ENCODE measurements at places on chromosomes 1 and 21.

DNA sequence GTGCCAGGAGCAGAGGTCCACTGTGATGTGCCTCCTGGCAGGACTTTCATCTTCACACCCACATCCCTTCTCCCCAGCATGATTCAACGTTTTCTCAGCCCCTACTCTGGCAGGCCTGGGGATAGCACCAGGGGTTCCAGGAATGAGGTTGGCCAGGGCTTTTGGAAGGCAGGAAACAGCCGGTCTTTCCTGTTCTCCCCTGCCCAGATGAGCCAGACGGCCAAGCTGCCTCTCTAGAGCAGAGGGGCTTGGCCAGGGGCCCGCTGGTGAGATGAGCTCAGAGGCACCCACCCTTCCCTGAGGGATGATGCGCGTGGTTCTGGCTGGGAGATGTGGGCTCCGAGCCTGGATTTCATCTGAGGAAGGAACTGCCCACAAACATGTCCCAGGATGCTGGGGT is 4.3 kb upstream of the MFAP2 start:
- peak; percentile 94 for DNase-seq

GRCh38 chr21:14244911-14245310 is 29.0 kb downstream of the RBM11 start:
- DNase-seq, result no peak

DNA sequence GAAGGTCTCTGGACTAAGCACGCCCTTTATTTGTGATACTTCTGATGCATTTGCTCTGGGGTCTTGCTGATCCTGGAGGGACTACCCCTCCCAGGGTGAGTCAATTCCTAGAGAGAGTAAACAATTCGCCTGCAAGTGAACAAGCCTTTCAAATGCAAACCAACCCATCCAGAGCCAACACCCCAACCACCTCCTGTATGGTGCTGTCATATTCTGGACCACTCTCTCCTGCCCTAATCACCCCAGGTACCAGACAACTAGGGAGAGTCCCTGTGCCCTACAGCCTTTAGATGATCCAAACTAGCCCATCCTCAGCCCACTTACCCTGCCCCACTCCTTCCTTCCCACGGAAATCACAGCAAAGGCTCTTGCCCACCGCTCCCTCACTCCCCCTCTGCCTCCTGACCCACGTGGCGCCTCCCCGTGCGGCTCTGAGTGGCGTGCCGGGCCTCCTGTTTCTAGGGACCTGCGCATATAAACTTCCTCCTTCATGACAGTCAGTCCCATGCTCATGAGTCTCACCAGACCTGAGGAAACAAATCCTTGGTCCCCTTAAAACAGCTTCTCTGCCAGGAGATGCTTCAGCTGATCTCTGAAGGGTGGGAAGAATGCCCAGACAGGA is 37.2 kb downstream of the ACTA1 start:
- no peak for DNase-seq

GRCh38 chr1:239293350-239294110 is 92.8 kb upstream of the CHRM3 start:
- DNase-seq, result no peak

- DNase-seq, result no peak
Observed at GRCh38 chr1:199545780-199546179, 481.7 kb upstream of the NR5A2 start.

DNA sequence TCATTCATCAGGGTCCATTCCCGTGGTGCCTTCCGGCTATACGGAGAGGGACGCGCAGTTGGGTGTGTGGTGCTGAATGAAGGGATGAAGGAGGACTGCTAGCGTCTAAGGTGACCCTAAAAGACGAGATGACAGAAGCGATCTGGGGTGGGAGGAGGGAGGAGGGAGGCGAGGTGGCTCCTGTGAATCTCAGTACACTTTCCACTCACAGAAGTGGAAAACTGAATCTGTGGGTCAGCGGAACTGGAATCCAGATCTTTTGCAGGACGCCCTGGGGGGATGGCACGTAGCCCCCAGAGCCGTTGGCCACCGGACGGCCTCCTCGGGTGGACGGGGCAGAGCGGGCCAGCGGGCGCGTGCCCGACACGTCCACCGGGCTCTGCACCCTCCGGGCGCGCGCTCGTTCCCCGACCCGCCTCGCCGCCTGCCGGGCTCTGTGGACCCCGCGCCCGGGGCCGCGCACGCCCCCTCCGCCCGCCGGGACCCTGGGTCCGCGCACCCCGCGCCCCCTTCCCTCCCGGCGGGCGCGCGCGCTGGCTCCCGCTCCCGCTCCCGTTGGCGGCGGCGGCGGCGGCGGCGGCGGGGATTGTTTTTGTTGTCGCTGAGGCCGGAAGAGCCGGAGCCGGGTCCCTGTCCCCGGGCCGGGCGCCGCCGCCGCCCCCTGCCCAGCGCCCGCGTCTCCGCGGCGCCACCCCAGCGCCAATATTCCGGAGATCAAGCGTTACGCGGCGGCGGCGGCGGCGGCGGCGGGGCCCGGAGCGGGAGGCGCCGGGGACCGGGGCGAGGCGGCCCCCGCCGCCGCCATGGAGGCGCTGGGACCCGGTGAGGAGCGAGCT is at the start of gene AGO4:
AGO4 (plus strand) TSS at position 403 of the 836 bp plus-strand sequence; CDS start at position 804, 401 bp downstream.
- peak; percentile 63 for DNase-seq

GRCh38 chr1:2541619-2542245 is 11.7 kb upstream of the HES5 start:
- DNase-seq, result peak; percentile 50

- DNase-seq, result no peak
Observed at GRCh38 chr1:162687870-162688269, 55.6 kb downstream of the DDR2 start.

DNA sequence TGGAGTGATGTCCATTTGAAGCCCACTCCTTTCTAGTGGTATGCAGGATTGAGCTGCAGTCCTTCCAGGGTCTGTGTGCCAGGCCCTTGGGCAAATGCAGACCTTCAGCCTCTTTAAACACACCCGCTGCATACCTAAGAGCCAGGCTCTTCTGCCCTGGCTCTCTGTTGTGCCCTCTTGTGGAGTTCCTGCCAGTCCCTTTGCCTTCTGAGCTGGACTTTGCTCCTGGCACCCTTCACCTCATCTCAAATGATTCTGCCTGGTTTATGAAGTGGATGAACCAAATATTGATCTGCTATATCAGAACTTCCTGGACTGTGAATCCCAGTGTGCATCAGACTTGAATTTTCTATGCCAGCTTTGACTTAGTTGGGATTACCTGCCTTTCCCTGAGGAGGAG is 158.8 kb downstream of the URB2 start:
- DNase-seq, result no peak

DNA sequence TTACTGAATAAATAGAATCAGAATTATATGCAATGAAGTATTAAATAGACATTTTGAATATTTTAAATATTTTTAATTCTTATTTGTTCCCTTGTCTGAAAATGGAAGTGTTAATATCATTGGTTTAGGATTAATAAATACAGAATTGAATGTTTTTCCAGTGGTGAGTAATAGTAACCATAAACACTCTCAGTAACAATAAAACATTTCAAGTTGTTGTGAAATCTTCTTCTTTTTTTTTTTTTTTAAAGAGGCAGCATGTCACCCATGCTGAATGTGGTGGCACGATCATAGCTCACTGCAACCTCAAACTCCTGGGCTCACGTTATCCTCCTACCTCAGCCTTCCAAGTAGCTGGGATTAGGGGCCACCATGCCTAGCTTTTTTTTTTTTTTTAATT is 86.2 kb upstream of the ZBTB18 start:
- DNase-seq, result no peak

DNA sequence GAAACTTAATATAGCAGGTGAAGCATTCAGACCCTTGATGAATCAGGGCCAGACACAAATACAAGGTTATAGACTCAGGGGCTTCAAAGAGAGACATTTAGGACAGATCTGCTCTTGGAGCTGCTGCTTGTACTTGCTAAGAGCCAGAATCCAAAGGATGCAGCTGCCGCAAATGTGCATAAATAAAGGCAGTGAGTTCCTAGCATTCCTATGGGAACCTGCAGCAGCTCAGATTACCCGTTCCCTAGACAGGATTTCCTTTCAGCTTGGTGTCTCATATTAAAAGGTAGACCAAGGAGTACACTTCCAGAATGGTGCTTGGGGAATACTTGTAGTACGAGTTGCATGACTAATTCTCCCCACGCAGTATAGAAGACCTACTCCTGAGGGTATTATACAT is 9.7 kb upstream of the LRRC53 start:
- no peak for DNase-seq

DNA sequence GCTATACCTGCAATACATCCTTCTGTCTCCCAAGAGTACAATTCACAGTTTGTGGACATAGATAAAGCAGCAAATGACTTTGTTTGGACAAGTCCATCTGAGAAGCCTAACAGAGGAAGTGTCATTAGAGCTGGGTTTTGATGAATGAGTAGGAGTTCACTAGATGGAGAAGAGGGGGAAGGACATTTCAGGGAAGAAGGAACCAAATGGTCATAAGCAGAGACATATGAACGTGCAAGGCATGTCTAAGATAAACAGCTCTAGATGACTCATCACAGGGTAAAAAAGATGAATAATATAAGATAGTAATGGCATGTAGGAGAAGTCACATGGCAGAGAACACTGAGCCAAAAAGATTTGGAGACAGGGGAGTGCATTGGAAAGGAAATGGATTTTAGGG is 54.5 kb downstream of the HMGB4 start:
- peak; percentile 86 for DNase-seq

GRCh38 chr1:53327182-53327913 is 522 bp downstream of the LRP8 start:
- DNase-seq, result no peak

DNA sequence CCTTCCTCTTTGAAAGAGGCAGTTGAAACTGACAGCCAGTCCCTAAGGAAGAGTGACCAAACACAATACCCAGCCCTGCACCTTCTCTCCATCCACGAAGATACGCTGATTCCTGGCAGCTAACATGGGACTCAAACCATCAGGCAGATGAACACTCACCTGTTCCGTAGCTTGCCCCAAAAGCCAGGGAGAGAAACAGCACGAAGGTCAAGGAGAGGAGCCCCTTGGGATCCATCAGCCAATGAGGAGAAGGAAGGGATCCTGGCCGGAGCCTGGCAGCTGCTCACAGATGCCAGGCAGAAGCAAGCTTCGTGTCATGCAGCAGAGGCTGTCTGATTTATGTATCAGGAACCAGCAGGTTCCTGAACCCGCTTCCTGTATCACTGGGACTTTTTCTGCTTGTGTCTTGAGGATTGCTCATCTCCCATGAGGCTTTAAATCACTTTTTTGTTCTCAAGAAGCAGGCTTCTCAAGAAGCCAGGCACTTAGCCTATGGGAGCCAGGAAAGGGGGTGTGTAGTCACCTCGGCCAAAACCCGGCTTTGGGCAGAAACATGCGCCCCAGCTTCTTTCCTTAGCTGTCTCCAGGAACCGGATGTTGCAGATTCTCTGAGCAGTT is at the start of gene SLAMF1:
SLAMF1 (minus strand) TSS at position 334 of the 618 bp plus-strand sequence; CDS start at position 235, 99 bp downstream.
- no peak for DNase-seq

- DNase-seq, result no peak
Observed at GRCh38 chr1:102853701-102854187, 254.6 kb downstream of the COL11A1 start.

DNA sequence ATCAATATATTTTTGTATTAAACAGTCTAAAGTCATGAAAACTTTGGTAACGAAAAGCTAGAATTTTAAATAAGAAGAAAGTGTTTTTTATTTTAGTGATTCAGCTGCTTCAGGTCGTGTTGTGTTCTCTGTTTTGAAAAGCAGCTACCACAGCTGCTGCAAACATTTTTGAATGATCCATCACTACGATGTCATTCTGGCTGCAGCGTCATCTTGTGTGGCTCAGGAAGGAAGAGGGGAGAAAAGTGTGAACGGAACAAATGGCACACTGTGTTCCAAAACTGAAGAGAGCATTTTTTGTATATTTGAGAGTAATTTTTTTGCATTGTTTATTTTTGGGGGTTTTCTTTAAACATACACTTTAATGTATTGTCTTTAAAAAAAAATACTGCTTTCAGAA is 323.0 kb upstream of the ADGRL2 start:
- DNase-seq, result peak; percentile 24

DNA sequence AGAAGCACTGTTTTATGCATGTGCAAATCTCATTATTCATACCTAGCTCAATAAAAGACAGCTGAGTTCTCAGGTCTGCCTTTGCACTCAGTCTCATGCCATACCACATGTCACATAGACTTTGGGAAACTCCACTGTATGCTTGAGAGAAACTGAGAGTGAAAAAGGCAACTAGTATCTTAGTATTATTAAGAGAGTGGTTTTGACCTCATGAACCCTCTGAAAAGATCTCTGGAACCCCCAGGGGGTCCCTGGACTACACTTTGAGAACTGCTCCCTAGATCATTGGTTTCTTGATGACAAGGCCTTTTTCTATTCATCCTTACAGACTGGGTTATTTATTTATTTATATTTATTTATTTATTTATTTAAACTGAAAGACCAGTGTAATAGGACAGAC is 3.7 kb upstream of the RHEX start:
- DNase-seq, result no peak

DNA sequence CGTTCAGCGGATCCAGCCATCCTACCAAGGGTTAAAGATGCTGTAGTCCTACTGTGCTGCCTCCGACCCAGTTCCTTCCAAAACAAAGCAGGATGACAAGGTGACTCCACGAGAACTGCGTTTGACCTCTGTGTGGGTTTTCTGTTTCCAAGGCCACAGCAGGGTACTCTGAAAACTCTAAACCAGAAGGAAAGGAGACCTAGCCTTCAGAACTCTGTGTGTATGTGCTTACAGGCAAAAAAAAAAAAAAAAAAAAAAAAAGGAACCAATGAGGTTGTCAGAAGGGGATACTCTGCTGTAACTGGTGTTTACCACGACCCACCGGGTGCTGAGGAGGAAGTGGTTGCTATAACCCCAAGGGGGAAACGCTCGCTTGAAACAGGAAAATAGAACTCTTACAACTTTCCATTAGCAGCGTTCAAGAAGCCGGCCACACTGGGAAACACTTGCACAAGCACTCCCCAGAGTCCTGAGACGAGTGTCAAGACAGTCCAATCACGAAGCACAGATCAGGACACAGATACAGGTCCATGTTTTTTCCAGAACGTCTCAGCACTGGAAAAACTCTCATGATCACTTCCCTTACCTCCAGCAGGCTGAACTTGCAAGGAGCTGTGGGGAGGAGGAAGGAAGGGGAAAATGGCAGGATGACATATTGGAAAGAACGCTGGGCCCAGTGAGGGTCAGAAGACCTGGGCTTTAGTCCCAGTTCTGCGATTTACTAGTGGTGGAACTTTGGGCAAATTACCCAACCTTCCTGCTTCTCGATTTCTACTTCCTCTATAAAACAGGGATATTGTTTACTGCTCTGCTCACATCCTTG is 64.0 kb downstream of the ITPKB start:
- DNase-seq, result no peak
